Activated CD4-positive, alpha-beta T cell treated with anti-CD3 and anti-CD28 coated beads, Interleukin-2, Interleukin-6, amounts not matched to agents 100 ng/mL and 50 ng/mL, durations not matched to agents 16 hours and 8 hours (primary cell): ENCODE measurements at places on chromosomes 5 and 9.

- no peak for DNase-seq
Measured at GRCh38 chr5:88515881-88516819, 247.5 kb upstream of the TMEM161B start.

GRCh38 chr9:37444890-37445289, 20.4 kb downstream of the ZBTB5 start:
- DNase-seq: no peak

GRCh38 chr9:96203867-96204501, 98.0 kb downstream of the HSD17B3 start:
- DNase-seq: no peak

- DNase-seq: peak; percentile 61
Measured at GRCh38 chr9:89417832-89418473, 80.0 kb downstream of the SEMA4D start.

DNA sequence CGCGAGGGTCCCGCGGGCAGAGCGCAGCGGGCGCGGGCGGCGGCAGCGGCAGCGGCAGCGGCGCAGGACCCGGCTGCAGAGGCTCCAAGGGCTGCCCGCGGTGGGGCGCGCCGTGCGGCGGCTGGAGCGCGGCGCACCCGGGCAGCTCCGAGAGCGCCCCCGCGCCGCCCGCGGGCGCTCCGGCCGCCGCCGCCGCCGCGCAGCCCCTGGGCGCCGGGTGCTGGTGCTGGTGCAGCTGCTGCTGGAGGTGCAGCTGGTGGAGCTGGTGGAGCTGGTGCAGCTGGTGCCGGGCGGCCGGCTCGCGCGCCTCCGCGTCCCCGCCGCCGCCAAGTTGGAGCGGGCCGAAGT, 644 bp downstream of the IER5L start:
- no peak for DNase-seq

DNA sequence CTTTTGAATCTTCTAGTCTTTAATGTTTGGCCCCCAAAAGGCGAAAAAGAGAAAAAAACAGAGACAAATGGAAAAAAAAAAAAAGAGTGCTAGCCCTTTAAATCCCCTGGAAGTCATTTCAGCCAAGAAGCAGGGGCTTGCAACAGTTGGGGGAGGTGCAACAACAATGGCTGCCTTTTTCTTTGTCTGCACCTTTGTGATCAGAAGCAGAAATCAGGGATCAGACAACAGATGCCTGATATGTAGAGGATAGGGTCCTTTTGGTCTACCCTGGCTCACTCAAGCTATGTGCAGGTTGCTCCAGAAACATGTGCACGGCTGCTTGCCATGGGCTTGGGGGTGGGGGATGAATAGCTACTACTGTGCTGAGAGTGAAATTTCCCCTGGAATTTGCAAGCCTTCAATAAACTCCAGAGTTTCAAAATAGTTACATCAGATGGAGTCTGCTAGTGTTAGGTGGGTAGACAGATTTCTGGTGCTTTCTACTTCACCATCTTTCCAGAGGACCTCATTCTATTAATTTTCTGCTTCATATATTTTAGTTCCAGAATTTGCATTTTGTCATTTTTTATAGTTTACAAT, 150.9 kb downstream of the FGF18 start:
- DNase-seq: no peak

DNA sequence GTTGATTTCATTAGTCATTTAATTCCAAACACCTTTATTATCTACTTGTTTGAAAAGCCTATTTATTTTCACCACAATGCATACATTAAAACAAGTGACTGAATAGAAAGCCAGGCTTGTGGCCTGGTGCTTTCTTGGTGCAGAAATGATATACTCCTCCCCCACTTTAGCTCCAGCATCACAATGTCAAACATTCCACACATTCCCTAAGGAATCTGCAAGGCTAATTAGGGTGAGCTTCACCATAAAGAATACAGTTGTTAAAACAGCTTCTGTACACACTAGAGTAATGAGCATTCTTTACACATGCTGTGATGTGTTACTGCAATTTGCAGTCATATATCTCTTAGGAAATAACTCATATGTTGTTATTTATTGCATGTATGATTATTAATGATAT, 705.7 kb downstream of the CETN3 start:
- no peak for DNase-seq

- DNase-seq: no peak
Measured at GRCh38 chr5:172149073-172149472, 39.0 kb downstream of the STK10 start.

GRCh38 chr9:118987167-118987566, 382.1 kb downstream of the BRINP1 start:
- DNase-seq: no peak

- peak; percentile 61 for DNase-seq
Measured at GRCh38 chr5:179819296-179820126, 1.2 kb upstream of the SQSTM1 start.

DNA sequence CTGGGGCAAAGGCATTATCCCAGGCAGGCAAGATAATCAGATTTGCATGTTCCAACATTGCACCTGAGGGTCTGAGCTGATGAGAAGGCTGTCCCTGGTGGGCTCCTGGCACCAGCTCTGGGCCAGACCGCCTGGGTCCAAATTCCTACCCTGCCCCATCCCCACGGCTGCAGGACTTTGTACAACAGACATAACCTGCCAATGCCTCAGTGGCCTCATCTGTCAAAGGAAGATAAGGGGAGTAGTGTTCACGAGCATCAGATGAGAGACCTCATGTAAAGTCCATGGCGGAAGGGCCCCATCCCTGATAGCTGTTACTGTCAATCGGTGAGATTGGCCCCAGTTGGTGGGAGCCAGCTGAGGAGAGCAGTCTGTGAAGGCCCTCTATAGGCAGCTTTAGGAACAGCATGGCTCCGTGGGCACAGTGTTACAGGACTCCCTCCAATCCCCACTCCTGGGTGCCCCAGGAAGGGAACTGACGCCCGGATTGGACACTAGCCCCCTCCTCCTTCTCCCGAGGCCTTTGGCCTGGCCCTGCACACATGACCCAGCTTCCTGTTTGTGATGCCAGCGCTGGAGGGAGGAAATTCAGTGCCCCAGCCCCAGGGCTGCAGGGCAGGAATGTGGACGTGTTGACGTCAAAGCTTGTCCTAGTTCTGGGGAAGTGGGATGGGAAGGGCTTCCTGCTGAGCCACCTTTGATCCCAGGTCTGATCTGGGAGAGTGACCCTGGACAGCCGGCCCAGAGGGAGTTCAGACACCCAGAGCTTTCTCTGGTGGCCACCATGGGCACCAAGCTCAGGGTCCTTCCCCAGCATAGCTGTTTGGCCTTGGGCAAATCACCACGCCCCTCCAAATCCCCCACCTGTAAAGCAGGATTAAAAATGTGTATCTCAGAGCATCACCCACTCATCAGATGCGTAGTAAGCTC, 56.2 kb downstream of the DUSP1 start:
- peak; percentile 76 for DNase-seq

- no peak for DNase-seq
Measured at GRCh38 chr5:157290156-157290980, 24.4 kb downstream of the CYFIP2 start.

GRCh38 chr5:34510002-34510401, 146.1 kb upstream of the RAI14 start:
- no peak for DNase-seq

- DNase-seq: no peak
Measured at GRCh38 chr9:16136961-16137360, 584.1 kb downstream of the CCDC171 start.

- no peak for DNase-seq
Measured at GRCh38 chr9:95835393-95835792, 40.1 kb upstream of the ERCC6L2 start.

- no peak for DNase-seq
Measured at GRCh38 chr5:101012880-101013279, 109.8 kb upstream of the ST8SIA4 start.

DNA sequence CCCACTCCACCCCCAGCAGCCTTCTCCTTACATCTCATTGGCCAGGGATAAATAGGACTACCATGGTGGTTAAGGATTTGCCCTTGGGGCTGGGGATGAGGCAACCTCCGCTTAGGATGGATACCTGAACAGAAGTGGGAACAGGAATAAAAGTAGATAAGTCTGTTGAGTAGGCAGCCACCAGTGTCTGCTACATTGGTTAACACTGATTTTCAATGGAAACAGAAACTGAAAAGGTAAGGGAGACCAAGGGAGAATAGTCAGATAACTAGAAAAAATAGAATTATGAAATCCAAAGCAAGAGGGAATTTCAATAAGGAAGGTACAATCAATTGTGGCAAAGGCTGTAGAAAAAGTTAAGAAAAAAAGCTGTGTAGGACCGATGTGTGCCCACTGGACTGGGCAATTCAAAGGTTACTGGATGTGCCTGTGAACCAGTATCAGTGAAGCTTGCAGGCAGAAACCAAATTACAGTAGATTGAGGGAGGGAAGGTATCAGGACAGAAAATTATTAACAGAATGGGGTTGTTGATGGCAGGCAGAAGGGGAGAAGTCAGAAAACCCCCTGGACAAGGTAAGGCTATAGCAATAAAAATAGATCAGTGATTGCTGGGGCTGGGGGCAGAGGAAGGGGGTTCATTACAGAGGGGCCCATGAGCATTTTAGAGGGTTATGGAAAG, 48.7 kb downstream of the DNAJC21 start:
- DNase-seq: no peak

DNA sequence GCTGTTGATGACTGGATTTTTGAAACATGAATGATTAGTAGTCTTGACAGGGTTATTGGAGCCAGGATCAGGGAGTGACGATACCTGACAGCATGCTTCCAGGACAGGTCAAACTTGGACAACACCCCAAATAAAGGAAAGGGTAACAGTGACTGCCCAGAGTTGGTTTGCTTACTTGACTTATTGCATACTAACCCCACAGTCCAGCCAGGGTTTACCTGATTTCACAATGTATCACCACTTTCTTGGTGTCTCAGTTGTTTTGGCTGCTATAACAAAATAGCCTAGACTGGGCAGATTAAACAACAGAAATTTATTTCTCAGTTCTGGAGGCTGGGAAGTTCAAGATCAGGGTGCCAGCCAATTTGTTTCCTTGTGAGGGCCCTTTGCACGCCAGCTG, 301.0 kb upstream of the VLDLR start:
- DNase-seq: no peak

- DNase-seq: no peak
Measured at GRCh38 chr9:101117161-101117560, 88.6 kb downstream of the PLPPR1 start.

DNA sequence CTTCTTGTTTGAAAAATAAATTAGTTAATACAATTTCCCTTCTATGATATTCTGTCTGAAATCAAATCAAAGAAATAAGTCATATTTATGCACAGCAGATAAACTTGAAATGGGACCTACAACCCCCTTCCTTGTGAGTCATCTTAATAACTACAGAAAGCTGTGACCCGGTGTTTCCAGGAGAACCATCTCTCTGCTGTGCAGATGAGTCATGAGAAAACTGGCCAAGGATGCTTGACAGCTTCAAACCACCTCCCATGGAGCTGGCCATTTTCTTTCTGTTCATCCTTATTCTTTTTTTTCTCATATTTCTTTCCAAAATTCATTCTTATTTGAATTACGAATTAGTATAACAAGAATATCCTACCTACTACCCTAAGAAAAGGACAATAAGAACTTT, 43.4 kb upstream of the NR4A3 start:
- peak; percentile 52 for DNase-seq

DNA sequence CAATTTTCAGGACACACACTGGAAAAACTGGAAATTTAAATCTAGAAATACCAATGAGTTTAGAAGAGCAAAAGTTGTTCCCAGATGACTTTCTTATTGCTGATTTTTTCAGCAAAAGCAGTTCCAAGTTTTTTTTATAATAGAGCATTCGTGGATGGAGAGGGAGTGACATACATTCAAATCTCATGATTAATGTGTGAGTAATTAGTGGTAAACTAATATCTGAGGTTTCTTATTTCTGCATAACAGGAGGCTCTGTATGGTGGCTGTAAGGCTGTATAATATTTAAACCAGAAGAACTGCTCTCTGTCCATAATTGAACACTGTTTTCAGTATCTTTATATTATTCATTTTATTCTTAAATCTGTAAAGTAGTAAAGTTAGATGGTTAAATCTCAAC, 25.8 kb downstream of the LYSMD3 start:
- DNase-seq: no peak
